ENCODE measurements at places on chromosomes 4 and X.
A peak's percentile ranks its signal among the peaks of the same experiment; 100 is the strongest.

DNA sequence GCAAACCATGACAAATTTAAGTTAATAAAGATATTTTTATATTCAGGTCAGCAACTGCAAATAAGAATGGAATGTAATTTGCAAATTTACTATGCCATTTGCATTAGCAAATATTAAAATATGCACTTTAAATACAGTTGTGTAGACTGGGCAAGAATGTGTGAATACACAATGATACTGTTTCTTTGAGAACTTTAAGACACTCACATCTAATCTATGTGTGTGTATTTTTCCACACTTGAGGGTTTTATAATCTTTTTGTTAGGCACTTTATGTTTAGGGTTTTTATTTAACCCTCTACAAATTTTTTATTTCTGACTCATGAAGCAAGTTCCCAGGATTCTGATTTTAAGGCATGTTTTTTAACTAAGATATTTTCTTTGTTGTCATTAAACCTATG is 23.9 kb upstream of the NDNF start:
- DNase-seq: no peak

- no peak for DNase-seq
Measured at GRCh38 chr4:127975121-127975770, 10.0 kb downstream of the ABHD18 start.

GRCh38 chr4:176814770-176815169 is 22.0 kb upstream of the VEGFC start:
- DNase-seq: no peak

- DNase-seq: no peak
Measured at GRCh38 chr4:74397748-74398426, 32.9 kb downstream of the EREG start.

GRCh38 chr4:98687876-98688275 is 29.5 kb upstream of the TSPAN5 start:
- no peak for DNase-seq

DNA sequence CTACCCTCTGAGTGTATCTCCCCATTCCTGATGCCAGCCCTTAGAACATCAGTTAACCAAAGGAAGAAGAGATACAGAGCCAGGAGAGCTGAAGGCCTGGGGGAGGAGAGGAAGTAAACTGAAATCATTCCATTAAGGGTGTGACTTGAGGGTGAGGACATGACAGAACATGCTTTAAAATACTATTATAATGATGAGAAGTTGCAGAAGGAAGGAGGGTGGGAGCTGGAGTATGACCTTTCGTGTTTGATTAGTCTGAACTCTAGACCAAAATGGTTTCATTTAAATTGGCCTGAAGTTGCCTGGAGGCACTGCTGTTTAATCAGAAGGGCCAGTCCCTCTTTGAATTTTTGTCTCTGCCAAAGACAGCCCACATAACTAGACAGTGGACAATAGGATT is 11.4 kb downstream of the INTS6L start:
- DNase-seq: no peak

- no peak for DNase-seq
Measured at GRCh38 chrX:20139966-20140365, 1.7 kb downstream of the EIF1AX start.

DNA sequence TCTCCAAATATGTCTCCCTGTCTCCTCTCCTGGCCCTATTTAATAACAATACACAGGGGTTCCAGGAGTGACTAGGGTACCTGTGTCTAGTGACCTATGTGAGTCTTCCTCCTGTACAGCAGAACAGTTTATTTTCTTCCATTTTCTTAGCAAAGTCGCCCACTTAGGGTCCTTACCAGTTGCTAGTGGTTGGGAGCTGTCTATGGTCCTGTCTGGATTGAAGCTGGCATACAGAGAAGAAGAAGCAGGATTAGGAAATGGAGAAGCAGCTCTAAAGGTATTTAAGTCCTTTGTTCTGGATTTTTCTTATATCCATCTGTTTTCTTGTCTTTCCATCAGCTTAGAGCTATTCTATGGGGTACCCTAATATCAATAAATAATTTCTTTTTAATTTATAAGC is 587.1 kb upstream of the CPEB2 start:
- no peak for DNase-seq

- no peak for DNase-seq
Measured at GRCh38 chr4:104815665-104816064, 321.0 kb upstream of the CXXC4 start.

DNA sequence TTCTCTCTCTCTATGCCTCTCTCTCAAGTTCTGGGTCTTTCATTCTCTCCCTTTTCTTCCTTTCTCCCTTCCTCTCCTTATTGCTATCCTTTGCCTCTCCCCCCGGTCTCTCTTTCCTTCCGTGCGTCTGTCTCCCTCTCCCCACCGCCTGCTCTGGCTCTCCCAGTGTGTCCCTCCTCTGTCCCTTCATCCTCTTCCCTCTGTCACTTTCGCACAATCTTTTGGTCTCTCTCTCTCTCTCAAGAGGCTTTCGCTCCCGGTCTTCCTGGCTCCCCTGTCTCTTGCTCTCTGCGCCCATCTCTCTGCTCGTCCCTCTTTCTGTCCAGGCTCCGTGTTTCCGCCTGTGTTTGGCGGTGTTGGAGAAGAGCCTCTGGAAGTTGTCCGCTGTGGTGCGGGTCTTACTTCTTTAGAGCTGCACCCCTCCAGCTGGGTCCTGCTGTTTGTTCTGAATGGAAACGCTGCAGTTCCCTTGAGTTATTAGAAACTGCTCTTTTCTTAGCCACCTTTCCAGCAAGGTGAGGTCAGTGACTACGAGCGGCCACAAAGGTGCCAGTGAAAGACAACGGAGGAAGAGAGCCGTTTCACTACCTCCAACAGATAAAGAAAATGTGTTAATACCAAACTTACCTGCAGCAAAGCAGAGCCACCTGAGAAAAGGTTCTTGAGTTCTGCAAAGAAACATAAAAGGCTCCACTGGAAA is 1.1 kb downstream of the BMPR1B start:
- DNase-seq: no peak

- DNase-seq: no peak
Measured at GRCh38 chr4:112854420-112854819, 195.0 kb upstream of the ANK2 start.

DNA sequence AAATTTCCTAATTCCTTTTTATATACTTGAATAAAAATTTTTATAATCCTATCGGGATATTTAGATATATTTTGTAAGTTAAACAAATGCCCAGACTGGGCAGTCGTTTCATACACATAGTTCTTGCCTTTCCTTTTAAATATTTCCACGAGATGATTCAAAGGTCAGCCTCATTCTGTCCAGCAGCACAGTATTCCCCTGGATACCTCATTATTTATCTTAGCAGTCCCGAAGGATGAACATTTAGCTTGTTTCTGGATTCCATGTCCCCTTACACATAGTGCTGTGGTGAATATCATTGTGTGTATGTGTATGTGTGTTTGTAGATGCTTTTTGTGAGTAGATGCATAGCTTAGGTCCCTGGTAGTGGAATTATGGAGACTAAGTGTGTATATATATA is 38.3 kb downstream of the RAPGEF2 start:
- no peak for DNase-seq

- no peak for DNase-seq
Measured at GRCh38 chr4:131499141-131499873, 1649.8 kb upstream of the PCDH10 start.

DNA sequence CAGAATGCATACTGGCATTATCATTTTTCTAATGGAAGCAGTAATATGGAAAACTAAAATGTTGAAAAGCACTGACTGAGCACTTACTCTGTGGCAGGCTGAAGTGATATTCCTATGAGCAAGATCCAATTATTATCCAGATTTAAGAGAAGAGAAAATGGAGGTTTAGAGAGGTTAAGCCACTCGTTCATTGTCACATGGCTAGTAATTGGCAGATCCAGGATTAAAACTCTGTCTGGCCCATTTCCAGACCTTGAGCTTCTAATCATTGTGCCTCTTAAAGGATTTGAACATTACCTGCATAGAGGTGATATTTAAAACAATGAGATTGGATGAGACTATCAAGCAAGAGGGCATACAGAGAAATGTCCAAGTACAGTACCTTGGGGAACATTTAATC is 80.6 kb downstream of the MFAP3L start:
- no peak for DNase-seq

- no peak for DNase-seq
Measured at GRCh38 chr4:117481742-117482141, 396.4 kb upstream of the TRAM1L1 start.

- DNase-seq: no peak
Measured at GRCh38 chrX:71668248-71668595, 876 bp downstream of the LOC101059915 start.

DNA sequence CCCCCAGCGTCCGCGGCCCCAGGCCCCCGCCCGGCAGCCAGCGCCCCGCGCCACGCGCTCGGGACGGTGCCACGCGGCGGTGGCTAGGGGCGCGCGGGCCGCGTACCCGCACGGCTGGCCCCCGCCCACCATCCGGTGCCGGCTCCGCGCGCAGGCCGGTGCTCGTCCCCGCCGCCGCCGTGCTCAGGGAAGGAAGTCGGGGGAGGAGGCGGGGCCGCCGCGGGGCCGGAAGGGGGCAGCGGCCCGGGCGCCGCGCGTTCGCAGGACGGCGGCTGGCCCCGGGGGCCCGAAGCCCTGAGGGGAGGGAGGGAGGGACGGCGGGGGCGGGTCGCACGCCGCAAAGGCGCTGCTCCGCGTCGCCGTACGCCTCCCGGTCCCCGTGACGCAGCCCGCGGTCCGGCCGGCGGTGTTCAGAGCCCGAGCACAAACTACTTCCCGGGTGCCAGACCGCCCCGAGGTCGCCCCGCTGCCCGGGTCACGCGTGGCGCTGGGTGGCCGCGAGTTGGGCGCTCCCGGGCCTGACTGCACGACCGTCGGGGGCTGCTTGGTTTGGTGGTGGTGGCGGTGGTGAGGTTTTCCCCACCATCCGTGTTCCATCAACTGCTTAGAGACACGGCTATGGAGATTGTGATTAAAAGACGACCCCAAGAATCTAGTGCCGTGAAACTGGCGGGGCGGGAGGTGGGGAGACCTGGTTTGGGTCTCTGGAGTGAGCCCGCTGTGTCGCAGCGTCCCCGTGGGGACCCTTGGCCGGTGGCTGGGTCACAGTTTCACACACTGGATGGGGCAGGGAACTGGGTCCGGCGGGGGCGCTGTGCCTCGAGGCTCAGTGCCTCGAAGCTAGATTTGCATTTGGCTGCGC is at the start of gene DCTD:
DCTD (minus strand) TSS at position 205 of the 862 bp plus-strand sequence. CDS start 1,818 bp downstream, outside the sequence.
- DNase-seq: peak; percentile 75

GRCh38 chrX:9882669-9883446 is 84.3 kb upstream of the CLDN34 start:
- DNase-seq: no peak

GRCh38 chr4:122602277-122603142 is 18.4 kb downstream of the IL21 start:
- DNase-seq: no peak

DNA sequence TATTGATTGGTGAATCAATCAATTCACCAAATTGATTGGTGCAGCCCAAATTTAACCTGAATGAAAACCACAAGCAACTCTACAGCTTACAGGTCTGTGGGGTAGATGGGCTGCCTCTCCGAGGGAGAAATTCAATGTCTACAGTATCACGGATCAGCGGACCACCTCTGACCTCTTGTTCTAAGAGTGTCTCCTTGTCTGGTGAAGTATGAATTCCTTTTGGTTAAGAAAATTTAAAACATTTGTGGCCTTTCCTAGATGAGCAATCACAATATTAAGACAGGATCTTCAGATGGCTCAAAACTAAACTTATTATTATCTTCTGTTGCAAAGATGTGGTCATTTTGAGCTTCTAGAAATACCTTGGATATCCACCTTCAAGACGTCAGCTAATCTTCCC is 153.3 kb downstream of the IL15 start:
- DNase-seq: no peak

GRCh38 chr4:99637174-99637573 is 20.5 kb downstream of the C4orf54 start:
- no peak for DNase-seq

DNA sequence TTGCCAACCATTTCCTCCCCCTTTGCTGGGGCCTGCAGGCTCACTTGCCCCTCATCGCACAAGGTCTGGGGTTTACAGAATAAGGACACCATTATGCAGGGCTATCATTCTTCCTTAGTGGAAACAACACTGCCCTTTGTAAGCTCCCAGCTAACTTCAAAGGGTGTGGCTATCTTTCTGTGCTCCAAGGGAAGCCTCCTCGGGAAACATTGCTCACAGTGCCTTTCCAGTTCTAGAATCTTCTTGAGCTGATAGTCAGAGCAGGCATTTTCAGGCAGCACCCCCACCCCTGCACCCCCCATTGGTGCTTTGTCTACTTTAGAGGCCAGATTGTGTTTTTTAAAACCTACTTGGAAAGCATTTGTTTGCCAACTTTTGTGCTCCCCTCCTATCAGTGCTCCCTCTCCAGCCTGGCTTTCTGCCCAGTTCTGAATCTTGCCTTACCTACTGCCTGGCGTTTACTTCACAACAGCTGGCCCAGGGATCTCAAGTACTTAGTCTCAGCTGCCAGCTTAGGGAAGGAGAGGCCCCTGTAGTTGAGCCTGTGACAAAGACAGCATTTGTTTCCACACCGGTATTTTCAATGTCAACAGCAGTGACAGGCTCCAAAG is 53.5 kb downstream of the PLAC1 start:
- DNase-seq: no peak

DNA sequence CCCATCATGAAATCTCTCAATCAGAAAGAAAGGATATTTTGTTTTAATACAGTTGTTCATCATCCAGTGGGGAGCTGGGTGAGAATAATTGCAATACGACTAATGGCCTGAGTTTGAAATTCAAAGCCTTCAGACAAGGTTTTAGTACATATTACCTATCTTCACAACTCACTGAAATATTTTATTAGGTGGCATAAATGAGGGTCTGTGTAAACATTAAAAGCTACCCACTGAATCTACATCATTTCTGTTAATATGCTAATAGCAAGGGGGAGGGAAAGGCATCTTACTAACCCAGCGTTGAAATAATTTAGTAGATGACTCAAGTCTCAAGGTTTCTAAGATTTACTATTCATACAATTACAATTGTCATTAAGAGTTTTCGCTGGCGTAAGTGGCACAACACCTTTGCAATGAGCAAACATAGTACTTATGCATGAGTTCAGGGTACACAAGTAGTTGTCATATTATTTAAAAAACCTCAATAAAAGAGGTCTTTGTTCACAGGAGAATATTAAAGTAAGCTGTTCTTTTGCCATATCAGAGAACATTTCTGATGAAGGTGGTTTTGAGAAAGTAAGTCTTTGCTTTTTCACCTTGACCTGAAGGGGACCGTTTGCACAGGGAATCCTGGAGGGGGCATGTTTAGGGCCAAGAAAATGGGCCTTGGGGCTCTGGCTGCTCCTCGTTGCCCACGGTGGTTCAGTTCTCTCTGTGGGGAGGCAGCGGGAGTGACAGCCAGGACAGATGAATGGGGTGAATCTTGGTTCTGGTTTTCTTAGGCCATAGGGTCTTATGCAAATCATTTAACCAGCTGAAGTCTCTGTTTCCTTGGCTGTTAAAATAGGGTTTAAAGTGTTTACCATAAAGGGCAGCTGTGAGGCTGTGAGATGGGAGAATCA is 4.5 kb upstream of the RHOH start:
- no peak for DNase-seq

Data from stimulated activated CD4-positive, alpha-beta T cell treated with anti-CD3 and anti-CD28 coated beads, Interleukin-15, amount 100 ng/mL, for 1 hour (primary cell).